ENCODE measurements at places on chromosomes 7 and 10. TPM values are rescaled to one million over a fixed set of nuclear protein-coding genes. Genes with fewer than 3 reads are reported as not detected.

MCM7 gene
- 423 TPM for total RNA-seq

- no peak for DNase-seq
These were observed 10.0 kb upstream of the TSPAN14 start for GRCh38 chr10:80444124-80444523.

TMEM60 gene
- total RNA-seq: 23.5 TPM

GRID2IP gene
- 0.41 TPM for total RNA-seq

DNA sequence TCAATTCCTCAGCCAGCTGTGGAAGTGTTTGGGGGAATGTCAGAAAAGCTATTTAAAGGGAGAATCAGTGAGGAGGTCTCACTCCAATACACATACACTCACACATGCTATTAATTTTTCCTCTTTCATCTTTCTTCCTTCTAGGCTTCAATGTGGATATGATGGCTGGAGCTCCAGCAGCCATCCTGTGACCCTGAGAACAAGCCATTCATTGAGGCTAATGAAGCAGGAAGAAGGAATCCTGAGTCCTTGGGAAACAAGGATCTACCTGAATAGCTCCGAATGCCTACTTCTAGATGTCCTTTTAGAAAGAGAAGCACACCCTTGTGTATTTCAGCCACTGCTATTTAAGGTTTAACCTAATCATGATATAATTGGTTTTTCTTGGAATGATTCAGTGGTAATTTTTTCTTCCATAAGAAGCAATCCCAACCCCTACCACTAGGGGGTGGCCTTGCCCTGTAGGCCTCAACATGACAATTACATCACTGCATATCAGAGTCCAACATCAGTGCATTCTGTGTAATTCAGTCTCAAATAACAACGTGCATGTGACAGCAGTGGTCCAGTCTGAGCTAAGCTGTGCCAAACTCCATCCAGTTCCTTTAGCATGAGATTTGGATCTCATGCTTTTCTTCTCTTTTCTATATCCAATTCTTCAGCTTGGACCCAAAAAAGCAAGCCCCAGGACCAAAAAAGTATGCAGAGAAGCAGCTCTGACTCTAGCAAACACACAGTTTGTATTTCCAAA, 85.3 kb upstream of the ANKRD1 start:
- peak; percentile 65 for DNase-seq

GALNT17 gene
- total RNA-seq: not detected

- DNase-seq: no peak
These were observed 133.4 kb downstream of the LRRC4 start for GRCh38 chr7:127897704-127898454.

GRCh38 chr10:128097783-128098182, 28.4 kb downstream of the MKI67 start:
- no peak for DNase-seq

DNA sequence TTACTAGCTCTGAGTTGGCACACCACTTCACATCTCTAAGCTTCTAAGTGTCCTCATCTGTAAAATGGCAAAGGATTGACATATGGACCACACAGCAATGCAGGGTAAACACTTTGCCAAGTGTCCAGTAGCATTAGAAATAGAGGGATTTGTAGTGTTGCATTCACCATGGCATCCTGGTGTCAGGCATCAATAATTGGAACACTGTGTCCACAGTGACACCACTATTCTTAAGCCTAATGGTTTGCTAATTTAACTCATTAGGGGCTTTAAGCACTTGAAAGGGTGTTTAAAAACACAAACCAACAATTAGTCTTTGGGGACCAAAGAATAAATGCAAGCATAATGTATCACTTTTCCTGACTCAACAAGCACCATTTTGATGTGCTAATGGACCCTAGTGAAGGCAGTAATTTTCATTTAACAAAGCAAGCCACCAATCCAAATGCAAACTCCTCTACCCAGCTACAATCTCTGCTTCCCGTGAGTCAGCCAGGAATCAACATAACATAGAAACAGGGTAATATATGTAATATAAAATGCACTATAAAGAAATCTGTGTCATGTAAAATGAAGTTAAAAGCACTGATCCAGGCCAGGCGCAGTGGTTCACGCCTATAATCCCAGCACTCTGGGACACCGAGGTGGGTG, 75.9 kb downstream of the FAM204A start:
- DNase-seq: no peak

CCDC172 gene
- not detected for total RNA-seq

- no peak for DNase-seq
These were observed 188.4 kb downstream of the PPP1R17 start for GRCh38 chr7:31875424-31875823.

DNA sequence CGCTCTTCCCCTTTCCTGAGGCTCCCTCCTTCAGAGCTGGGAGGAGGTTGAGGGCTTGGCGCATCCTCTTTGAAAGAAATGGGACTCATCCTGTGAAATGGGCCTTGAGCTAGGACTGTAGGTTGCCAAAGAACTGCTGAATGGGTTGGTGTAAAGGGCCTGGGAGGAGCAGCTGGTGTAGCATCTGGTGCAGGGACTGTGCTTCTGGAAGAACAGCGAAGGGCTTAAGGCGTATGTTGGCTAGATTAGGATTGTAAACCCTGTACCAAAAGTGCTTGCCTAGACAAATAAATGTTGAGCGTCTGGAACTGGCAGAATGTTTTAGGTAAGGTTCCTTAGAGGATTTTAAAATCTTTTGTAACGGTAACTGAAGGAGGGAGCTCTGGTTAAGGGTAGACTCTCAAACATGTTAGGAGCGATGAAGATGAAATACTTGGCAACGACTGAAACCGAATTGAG, 563 bp downstream of the STAM start:
- no peak for DNase-seq

SPDYE8 gene
- not detected for total RNA-seq

All from OCI-LY7 (cell line).